ENCODE measurements at places on chromosomes 7 and 10.

DNA sequence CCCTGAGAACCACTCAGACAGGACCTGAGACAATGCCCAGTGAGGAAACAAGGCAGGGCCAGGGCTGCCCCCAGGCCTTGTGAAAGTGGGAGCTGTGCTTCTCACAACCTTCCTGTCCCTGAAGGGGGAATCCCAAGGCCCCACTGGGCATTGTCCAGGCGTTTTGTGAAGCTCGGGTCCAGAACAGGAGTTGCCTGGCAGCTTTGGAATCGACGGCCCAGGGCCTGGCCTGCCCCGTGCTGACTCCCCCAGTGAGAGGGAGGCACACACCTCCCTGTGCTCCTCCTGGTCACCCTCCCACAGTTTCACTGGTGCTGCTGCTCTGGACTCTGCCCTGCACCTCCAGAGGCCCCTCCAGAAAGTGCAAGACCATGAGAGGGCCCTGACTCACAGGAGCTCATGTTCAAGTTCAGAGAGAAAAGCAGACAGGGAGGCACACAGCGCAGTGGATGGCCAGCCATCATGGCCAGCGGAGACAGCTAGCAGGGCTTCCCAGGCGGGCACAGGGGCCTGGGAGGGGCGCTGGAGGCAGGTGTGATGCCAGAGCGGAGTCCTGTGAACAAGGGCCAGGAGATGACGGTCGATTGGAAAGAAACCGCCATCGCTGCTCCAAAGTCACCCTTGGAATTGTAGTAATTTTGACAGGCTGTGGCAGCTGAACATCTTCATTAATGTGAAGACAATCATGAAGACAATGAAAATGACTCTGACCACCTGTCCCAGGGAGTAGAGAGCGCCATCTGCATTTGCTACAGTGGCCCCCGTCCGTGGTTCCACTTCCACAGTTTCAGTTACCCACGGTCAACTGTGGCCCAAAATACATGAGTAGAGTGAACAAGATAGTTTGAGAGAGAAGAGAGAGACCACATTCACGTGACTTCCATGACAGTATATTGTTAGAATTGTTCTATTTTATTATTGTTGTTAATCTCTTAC is 103.7 kb downstream of the MKI67 start:
- no peak for DNase-seq

DNA sequence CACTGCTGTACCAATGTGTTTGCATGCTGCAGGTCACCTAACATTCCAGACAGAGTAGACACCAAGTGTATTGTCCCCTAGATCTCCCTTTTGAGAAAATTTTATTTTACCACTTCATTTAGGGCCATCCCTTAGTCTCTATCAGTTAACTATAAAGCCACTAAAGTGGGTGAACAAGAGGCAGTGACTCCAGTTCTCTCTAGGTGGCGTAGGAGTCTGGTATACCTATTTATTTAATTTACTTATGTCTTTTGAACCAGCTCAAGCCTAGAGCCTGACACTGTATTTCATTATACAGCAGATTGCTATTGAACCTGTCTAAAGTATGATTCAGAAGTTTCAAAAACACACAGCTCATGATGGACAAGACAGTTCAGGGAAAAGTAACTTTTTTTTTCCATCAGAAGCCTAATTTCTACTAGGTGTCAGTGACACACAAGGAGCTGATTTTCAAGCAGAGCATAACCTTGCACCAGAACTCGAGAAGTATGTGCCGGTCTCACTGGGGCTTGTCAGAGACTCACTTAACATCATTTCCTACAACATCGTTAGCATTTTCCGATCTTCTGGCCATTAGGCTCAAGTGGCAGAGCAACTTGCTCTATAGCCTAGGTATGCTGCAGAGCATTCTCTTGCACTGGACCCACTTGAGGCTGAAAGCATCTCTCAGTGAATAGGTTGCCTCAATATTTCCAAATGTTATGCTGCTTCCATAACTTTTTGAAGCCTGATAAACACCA is 175.4 kb downstream of the CDC14C start:
- DNase-seq = no peak

GRCh38 chr10:34488476-34489130 is 326.5 kb downstream of the PARD3 start:
- DNase-seq = no peak

- DNase-seq = no peak
Measured at GRCh38 chr10:67807855-67808456, 30.0 kb downstream of the DNAJC12 start.

- no peak for DNase-seq
Measured at GRCh38 chr7:1934017-1934416, 263.9 kb downstream of the ELFN1 start.

- no peak for DNase-seq
Measured at GRCh38 chr10:62527019-62527827, 153.1 kb downstream of the ZNF365 start.

- no peak for DNase-seq
Measured at GRCh38 chr10:26372513-26373354, 65.4 kb upstream of the APBB1IP start.

DNA sequence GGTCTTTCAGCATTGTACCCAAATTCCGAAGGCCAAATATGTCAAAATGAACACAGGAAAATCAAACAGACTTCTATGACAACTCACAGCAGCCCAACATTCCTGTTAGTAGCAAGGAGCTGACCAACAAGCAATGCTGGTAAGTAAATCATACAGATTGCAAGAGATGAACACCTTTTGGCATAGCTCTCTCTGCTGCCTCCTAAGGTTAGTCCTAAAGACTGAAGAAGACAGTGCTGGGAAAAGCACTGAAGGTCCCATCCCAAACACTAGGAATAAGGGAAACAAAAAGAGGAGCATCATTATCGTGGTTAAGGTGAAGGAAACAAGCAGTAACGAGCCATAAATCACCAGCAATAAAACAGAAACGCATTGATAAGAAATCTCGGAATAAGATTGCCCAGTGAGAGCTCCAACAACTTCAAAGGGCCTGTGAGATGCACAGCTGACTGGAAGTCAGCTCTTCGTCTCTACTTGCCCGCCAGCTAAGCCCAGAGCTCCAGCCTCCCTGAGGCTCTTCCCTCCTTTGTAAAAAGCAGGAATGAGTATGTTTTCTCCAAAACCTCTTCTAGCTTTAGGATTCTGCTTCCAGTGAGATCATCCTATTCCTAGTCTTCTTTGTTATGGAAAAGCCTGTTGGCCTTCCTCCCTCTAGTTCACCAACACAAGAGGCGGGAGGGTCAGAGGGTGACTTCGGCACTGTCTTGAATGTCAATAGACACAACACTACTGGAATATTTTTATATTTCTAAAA is 15.3 kb downstream of the NUDT5 start:
- no peak for DNase-seq

GRCh38 chr10:96261930-96262329 is 9.4 kb downstream of the BLNK start:
- DNase-seq = no peak

- DNase-seq = no peak
Measured at GRCh38 chr7:40815512-40815911, 680.7 kb downstream of the SUGCT start.

GRCh38 chr10:34241226-34242000 is 573.7 kb downstream of the PARD3 start:
- DNase-seq = no peak

DNA sequence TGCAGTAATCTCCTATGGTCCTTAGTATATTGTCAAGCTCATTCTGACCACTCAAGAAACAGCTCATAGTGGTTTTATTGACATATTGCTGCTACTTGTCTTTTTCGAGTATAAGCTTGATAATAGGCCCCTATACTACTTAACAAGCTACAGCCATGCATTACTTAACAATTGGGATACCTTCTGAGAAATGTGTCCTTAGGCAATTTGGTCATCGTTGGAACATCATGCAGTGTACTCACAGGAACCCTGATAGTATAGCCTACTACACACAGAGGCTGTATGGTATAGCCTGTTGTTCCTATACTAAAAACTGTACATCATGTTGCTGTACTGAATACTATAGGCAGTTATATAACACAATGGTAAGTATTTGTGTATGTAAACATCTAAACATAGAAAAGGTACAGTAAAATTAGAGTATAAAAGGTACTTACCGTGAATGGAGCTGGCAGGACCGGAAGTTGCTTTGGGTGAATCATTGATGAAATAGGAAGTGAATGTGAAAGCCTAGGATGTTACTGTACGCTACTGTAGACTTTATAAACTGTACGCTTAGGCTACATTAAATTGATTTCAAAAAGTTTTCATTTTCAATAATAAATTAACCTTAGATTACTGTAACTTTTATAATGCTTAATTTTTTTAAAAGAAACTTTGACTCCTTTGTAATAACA is 160.9 kb downstream of the LRRC4 start:
- DNase-seq = no peak

DNA sequence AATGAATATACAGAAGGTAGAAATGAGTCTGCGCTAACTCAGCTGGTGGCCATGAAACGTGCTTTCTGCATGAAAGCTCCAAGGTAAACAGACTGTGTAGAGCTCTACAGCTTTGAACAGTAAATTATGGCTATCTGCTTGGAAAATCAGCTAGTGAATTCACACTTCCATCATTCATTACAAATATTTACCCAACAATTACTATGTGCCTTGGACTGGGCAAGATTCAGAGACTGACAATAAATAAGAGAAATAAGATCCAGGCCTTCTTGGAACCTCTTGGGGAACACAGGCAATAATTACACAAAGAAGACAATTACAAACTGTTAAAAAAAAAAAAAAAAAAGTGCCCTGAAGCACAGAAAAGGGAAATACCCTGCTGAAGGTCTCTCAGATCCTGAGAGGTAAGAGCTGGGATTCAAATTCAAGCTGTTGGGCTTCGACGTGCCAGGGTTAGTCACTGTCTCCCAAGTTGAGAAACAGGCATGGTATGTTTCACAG is 15.8 kb downstream of the TSPAN12 start:
- DNase-seq = no peak

GRCh38 chr10:45380903-45381620 is 7.0 kb downstream of the ALOX5 start:
- no peak for DNase-seq

- no peak for DNase-seq
Measured at GRCh38 chr10:6343305-6344010, 140.7 kb downstream of the PFKFB3 start.

- DNase-seq = no peak
Measured at GRCh38 chr7:158312789-158313188, 274.8 kb downstream of the PTPRN2 start.

DNA sequence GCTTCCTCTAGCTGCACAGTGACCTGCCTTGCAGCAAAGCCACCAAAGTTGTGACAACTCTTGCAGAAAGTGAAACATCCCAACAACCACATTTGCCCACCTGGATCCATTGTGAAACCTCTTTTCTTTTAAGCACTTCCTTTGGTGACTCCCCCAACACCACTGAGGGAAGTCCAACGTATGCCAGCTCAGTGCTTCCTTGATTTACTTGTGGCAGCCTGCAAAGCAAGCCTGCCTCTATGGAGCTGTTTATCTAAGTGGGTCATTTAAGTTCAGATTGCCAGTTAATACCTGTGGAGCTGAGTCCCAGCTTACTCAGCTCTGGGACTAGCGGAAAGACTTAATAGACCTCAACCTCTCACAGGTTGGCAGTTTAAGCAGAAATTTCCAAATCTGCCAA is 230.8 kb upstream of the GHITM start:
- no peak for DNase-seq

DNA sequence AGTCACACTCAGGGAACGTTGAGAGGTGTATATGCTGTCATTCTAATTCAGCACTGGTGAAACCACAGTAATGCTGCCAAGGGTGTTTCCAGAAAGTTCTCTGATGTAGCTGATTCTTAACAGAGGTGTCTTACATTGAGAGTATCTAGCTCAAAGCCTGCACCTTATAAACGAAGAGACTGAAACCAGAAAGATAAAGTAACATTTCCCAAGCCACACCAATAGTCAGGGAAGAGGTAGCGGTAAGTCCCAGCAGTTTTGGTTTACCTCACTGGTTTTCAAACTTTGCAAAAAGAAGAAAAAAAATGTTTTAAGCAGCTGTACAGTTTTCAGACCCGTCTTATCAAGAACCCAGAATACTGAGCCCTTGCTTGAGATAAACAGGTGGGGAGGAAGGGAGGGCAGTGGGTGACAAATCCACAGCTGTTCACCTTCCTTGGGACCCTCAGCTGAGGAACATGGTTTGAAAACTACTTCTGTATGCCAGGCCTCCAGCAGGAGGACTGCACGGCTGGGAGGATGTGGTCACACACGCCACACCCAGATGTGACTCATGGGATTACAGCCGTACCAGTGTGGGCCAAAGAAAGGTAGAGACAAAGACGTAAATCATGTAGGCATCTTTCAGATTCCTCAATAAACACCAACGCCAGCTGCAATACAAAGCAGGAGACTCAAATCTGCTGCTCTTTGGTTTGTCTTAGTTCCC is 63.9 kb upstream of the GSDME start:
- DNase-seq = peak; percentile 70

Data from activated T-cell treated with anti-CD3 and anti-CD28 coated beads for 48 hours (primary cell).